ENCODE measurements at places on chromosomes 13 and 19.

GRCh38 chr19:8902520-8902919 lies 70.3 kb downstream of the MBD3L1 start:
- DNase-seq, result no peak

DNA sequence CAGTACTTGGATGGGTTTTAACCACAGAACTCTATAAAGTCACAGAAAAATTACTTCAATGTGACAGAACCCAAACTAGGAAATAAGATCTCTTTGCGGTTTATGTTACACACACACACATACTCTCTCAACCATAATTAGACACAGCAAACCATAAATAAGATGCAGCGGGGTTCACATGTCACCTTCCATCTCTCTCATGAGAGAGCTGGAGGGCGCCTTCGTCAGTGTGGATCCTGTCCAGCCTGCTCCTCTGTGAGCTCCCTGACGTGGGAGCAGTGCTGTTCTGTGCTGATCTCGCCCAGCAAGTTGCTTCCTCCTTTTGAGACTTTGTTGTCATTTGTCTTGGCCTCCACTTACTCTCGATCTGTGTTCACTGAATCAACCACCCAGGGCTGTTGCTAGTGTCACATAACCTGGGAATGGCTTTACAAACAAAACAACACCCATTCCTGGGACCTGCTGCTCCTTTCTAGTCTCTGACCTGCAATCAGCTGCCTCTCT lies 204.9 kb upstream of the KL start:
- DNase-seq, result no peak

DNA sequence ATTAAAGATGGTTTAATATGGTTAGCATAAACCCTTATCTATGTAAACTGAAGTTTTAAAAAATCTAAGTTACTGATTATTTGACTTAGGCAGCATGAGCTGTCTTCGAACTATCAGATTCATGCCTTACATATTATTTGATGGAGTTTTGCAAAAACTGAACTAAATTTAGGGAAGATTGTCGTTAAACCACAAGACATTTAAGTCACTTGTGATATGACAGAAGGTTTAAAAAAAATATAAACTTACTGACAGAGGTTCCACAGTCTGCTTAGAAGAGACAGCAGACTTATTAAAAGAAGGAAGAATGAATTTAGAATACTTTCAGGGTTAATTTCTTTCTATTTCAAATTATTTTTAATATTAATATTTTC lies 110.9 kb upstream of the FRY start:
- DNase-seq, result no peak

GRCh38 chr19:16207490-16208025 lies 9.8 kb downstream of the AP1M1 start:
- DNase-seq, result no peak

- DNase-seq, result no peak
Observed at GRCh38 chr13:40402931-40403431, 263.5 kb downstream of the FOXO1 start.

DNA sequence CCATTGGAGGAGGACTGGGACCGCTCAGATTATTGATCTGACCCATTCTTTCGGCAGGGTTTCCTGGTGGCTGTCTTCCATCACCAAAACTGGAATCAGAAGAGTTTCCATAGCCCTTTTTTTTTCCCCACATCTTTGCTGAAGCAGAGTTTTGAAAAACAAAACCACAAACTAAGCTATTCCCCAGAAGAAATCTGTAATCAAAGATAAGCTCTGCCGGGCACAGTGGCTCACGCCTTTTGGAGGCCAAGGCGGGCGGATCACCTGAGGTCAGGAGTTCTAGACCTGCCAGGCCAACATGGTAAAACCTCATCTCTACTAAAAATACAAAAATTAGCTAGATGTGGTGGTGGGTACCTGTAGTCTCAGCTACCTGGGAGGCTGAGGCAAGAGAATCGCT lies 4.2 kb upstream of the ICAM1 start:
- peak; percentile 44 for DNase-seq

- DNase-seq, result no peak
Observed at GRCh38 chr13:83881140-83881684, 1.1 kb downstream of the SLITRK1 start.

DNA sequence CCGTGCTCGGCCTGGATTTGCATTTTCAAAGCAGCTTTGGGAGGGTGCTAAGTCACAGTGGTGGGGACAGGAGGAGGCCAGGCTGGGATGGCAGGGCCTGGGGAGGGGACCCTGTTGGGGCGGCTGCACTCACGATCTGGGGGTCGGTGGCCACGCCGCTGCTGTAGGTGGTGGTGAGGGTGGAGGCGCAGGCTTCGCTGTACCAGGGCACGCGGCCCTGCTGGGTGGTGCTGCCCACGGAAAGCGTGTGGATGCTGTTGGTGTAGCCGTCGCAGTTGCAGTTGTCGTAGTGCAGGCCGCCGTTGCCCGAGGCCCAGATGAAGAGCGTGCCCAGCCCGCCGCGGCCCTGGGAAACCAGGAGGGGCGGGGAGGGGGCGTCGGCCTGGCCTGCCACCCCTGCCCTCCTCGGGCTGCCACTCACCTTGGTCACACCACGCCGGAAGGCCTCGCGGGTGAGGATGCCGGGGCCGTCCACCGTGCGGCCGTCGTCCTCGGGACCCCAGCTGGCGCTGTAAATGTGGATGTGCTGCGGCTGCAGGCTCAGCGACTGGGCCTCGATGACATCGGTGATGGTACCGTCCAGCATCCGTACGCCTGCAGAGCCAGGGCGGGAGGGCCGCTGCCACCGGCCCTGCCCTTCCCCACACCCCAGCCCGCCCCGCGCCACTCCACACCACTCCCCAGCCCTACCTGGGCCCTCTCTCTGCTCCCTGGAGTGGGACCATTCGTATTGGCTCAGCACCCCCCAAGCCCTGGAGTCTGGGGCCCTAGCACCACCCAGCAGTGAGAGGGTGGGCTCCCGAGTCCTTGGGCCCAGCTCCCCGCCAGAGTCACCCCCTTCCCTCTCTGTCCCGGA lies 3.2 kb downstream of the PCSK4 start:
- no peak for DNase-seq

GRCh38 chr19:32287811-32288227 lies 57.6 kb upstream of the ZNF507 start:
- peak; percentile 51 for DNase-seq

- no peak for DNase-seq
Observed at GRCh38 chr13:55497486-55497885, 1643.2 kb upstream of the PRR20A start.

GRCh38 chr13:54636231-54636630 lies 1607.6 kb downstream of the OLFM4 start:
- DNase-seq, result no peak

DNA sequence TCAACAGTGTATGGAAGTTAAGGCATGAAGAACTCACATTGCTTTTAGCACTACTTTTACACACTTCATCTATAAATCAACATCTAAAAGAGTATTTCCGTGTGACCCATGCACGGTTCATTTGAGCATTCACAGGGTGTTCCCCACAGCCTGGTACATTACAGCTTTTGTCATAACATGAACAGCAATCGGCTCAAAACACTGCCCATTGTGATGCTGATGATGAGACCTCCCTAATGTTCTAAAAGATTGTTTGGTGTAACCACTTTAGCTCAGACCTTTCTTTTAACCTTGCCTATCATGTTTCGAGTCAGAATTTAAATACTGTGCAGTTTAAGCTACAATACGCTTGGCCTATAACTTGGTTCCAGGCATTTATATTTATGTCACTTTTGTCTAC lies 4.1 kb upstream of the KLF5 start:
- DNase-seq, result no peak

GRCh38 chr19:18856385-18857126 lies 24.8 kb downstream of the UPF1 start:
- DNase-seq, result no peak

DNA sequence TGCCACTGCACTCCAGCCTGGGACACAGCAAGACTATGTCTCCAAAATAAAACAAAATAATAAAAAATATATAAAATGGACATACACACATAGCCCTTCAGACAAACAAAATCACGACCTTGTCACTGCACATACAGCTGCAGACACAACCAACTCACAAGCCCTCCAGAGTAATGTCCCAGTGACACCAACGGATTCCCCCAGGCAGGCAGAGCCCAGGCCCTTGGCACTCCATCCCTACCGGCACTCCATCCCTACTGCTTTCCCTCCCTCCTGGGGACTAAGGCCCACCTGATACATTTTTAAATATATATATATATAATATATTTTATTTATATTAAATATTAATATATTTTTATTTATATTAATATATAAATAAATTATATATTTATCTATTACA lies 18.5 kb downstream of the ZNF101 start:
- peak; percentile 17 for DNase-seq

GRCh38 chr13:30864433-30865122 lies 41.5 kb upstream of the MEDAG start:
- DNase-seq, result no peak

DNA sequence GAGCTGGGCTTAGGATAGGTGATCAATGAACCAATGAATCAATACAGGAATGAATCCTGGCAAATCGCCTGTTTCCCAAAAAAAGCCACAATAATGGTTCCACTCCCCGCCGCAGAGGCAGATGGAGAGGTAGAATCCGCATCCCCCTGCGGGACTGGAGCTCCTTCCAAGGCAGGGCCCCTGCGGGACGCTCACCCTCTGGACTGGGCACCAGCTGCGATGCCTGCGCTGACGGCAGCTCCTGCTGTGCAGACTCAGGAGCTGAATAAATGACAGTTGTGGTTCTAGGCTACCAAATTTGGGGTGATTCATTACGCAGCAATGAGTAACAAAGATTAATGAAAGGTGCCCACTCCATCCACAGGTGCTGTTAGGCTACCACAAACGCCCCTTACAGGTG lies 8.8 kb upstream of the CDC34 start:
- DNase-seq, result no peak

DNA sequence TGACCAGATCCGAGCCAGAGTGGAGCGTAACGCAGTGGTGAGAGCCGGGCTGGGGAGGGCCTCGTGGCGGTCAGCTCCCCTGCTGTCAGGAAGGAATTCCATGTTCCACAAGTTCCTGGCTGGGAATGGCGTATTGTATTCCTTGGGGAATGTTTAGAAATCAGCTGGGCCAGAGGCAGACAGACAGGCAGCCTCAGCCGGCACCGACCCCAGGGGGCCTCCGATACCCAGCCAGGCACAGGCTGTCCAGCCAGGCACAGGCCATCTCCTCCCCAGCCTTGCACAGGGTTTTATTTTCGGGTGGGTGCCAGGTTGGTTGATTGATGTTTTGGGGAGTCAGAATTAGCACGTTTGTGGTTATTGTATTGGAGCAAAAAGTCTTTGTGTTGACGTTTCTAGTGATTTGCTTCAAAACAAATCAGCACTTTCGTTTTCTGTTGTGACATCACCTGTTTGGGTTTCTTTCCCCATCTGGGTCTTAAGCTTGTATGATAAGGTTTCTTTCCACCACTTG lies 126.6 kb upstream of the MCF2L start:
- DNase-seq, result no peak

- DNase-seq, result no peak
Observed at GRCh38 chr19:45349430-45349941, 8.9 kb downstream of the KLC3 start.

DNA sequence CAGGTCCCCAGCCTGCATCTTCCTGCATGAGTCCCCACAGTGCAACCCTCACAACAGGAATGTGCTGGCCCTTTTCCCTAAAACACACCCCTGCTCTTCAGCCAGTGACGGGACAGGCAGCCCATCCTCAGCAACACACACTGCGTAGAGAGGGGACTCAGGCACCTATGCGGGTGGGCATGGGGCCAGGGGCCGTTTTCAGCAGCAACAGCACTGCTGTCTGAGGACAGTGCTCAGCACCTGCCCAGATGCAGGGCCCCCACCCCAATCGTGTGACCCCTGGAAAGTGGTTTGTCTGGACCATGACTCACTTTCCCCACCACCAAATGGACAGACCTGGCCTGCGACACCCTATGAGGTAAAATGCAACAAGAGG lies 28.0 kb upstream of the ISYNA1 start:
- DNase-seq, result no peak

DNA sequence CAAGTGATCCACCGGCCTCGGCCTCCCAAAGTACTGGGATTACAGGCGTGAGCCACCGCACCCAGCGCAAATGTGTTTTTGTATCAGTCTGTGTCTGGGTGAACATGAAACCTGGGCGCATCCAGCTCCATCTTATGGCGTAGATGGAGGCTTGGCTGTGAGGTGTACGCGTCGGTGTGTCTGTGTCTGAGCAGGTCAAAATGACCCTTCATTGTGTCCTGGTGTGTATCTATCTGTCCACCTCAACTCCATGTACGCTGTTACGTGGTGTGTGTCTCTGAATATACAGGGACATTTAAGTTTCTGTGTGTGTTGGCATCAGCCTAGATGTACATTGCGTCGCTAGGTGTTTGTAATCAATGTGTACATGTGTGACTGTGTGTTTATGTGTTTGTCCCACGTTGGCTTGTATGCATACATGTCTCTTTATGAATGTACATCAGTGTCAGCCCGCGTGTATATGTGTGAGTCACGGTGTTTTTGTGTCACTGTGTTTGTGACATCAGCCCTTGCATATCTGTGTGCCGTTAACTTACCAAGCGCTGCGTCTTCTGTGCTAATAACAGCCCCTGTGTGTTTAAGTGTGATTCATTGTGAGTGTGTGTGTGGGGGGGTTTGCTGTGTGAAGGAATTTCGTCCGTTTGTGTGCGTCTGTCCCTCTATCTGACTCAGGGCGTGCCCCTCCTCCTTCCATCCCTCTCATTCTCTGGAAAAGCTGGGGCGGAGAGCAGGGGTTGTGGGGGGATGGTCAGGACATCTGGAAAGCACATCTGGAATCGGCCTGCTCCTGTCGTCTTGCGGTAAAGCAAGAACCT lies 6.4 kb downstream of the AXL start:
- peak; percentile 44 for DNase-seq

DNA sequence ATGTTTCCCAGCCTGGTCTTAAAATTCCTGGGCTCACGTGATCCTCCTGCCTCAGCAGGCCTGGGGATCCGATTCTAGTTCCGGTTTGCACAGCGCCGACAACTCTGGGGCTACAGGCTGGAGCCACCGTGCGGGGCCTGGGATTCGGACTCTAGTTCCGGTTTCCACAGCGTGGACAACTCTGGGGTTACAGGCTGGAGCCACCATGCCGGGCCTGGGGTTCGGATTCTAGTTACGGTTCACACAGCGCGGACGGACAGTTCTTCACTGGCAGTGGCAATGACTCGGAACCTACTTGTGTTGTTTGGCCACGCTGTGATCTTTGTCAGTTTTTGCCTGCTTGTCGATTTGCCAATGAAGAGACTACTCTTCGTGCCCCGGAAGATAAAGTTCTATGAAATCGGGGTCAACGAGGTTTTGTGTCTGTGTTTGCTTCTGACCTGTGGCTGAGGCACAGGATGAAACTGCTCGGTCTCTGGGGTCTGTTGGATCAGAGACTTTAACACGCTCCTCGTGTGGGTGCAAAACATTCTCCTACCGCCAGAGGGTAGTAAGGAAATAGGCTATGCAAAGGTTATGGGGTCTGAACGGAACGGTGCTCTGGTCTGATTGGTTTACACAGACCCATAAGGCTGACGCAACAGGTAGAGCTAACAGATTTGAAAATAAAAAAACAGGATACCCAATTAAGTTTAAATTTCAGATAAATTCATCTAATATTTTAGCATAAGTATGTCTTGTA lies 12.1 kb upstream of the ZSCAN1 start:
- peak; percentile 61 for DNase-seq

- no peak for DNase-seq
Observed at GRCh38 chr13:37129866-37130265, 24.4 kb upstream of the CSNK1A1L start.

- DNase-seq, result no peak
Observed at GRCh38 chr13:78830508-78830907, 171.6 kb upstream of the OBI1 start.

GRCh38 chr13:95452375-95452774 lies 100.1 kb upstream of the CLDN10 start:
- DNase-seq, result no peak

All from hematopoietic multipotent progenitor cell treated with erythropoietin and hydrocortisone succinate and interleukin-3 and kit ligand, for 8 days (in vitro differentiated cells).